Brain pericyte (primary cell): ENCODE measurements at places on chromosomes 7 and 10.

- DNase-seq: no peak
These were observed 19.4 kb downstream of the KAZALD1 start for GRCh38 chr10:101080933-101081931.

DNA sequence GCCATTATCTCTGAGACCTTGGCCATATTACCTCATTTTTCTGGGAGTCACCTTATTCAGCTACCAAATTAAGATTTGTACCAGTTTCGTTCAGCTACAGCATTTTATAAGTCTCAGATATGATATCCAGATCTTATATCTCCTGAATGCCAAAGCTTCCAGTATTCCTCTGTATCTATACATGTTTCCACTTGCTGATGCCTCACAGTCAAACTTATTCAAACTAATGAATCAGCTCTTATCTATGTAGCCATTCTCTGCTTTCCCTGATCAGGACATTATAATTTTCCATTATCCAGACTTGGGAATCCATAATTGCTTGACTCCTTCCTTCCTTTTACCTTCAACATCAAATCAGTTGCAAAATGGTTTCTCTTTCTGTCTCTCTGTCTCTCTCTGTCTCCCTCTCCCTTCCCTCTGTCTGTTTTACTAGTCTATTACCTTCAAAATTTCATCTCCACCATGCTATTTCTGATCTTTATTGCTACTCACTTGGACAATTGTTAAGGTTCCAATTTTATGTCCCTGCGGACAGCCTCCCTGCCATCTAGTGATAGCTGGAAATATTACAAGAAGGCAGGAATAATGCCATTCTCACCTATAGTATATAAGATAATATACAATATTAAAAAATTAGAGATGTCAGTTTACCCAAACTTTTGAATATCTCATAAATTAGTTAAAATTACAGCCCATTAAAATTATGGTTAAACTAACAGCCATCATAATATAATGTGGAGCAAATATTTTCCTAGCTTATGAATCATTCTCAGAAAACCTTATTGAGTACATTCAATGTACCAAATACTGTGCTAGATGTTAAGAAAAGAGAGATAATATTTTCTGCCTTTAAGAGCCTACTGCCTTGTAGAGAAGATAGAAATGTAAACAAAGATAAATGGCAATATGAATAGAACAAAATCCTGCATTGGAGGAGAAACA is 89.8 kb downstream of the PCLO start:
- no peak for DNase-seq

DNA sequence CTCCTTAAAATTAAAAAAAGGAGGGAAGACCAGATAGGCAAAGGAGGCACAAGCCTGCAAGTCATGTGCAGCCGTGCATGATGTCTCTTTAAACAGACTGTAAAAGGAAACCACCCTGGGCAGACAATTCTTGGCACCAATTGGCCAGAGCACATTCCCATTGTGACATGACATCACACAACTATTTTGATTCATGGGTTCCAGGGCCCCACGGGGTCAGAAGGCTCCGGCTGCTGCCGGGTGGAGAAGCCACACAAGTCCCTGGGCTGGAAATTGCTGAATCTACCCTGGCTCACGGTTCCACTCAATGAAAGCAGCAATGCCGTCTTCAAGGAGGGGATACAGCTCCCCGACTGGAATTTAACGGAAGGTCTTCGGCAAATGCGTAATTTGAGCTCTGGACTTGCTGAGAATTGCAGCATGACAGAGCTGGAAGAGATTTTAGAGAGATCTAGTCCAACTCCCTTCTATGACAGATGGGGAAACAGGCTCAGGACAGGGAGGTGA is 140.5 kb downstream of the PRKAG2 start:
- DNase-seq: peak; percentile 86

- DNase-seq: no peak
These were observed 32.9 kb upstream of the KMT2E start for GRCh38 chr7:104980841-104981671.

- DNase-seq: no peak
These were observed 24.8 kb upstream of the EIF5AL1 start for GRCh38 chr10:79487296-79488194.

DNA sequence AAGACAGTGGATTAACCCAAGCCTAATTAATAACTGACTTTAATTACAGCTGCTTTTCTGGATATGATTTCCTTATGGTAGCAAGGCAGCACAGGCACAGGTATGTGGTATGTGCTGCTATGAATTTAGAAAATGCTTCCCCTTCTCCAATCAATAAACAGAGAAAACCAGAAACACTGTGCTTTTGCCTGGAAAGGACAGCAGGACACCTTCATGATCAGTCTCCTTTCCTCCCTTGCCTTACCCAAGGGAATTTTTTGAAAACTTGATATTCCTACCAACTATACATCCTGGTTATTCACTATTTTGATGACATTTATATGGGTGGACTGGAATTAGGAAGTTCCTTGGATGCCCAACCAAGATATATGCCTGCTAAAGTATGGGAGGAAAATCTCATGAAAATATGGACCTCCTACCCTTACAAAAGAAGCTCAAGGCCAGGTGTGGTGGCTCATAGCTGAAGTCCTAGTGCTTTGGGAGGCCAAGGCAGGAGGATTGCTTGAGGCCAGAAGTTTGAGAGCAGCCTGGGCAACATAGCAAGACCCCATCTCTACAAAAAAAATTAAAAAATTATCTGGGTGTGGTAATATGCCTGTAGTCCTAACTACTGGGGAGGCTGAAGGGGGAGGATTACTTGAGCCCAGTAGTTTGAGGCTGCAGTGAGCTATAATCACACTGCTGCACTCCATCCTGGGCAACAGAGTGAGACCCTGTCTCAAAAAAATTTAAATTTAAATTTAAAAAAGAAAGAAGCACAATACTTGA is 106.3 kb upstream of the WAC start:
- DNase-seq: no peak

GRCh38 chr10:16016688-16017087 is 156.4 kb upstream of the MINDY3 start:
- no peak for DNase-seq

DNA sequence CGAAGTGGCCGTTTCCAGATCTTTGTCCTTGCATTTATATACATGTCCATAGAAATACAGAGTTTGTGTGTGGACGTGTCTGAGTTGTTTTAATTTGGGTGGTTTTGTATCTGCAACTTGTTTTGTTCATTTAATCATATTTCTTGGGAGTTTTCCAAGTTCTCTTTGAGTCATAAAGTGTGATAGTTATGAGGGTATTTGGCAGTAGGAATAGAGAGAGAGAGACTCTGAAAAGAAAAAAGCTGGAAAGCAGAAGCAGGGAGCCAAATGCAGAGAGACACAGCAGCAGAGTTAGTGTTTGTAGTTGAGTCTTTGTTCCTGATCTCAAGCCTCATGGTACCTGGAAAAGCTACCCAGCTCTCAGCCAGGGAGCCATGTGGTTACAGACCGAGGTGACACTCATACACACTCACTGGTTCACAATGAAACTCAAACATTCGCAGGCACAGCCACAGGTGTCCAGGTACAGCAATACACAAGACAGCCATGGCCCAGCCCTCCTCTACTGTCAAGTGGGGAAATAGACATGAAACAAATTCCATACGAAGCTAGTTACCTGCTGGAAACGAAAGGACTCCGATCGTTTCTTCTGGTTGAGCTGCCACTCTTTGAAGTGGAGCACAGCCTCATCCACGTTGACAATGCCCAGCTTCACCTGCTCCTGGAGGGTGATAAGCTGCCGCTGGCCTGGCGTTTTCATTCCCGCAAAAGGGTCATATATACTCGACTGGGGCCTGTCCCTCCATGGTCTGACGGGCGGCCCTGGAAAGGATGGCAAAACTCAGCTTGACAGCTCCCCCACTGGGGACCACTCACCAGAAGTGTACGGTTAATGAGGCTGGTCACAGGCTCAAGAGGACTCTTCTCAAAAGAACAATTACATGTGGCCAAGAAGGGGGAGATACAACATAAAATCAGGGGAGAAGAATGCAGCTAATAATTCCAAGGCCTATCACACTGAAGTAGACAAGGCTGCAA is 33.3 kb upstream of the TM9SF3 start:
- no peak for DNase-seq

GRCh38 chr10:84296091-84296981 is 32.1 kb upstream of the CCSER2 start:
- DNase-seq: no peak

DNA sequence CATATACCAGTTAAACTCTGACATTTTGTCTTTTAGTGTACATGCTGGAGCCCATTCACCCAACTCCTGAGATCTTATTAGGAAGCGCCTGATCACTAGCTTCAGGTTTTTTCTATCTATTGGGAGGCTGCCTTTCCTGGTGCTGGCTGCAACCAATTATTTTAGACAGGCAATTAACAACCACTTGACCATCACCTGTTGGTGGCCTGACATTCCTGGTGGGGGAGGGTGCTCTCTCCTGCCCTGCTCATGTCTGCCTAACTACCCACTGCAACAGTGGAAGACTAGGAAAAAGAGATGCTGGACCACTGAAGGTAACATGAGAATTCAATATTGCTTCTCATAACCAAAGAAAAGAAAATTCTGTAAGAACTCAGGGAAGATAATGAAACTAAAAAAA is 190.3 kb upstream of the GRM3 start:
- no peak for DNase-seq

GRCh38 chr10:42986633-42987032 is 90.2 kb upstream of the RET start:
- no peak for DNase-seq

DNA sequence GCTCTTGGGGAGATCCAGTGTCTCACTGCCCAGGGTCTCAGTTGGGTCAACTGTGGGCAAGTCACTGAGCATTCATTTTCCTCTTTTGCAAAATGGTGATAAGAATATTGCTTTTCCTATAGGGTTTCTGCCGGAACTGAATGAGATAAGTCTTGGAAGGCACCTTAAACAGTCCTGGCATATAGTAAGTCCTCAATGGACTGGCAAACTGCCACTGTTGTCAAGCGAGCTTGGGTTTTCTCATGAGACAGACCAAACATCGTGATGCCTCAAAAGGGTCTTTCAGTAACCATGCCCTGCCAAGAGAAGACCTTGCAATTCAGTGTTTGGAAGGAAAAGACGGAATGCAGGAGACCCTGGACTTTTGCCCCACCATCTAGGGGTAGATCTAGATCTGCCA is 251.5 kb downstream of the WDR11 start:
- DNase-seq: no peak

DNA sequence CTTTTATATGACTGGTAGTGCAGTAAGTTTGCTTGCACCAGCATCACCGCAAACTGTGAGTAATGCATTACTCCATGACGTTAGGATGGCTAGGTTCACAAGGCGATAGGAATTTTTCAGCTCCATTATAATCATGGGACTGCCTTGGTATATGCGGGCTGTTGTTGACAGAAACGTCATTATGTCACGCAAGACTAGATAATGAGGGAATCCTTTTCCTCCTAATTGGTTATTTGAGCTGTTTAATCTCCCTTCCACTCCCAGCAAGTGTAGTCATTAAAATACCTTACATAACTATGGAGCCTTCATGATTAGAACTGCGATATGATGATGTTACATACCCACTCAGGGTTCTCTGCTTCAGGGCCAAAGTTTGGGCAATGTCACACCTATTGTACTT is 17.3 kb downstream of the KLLN start:
- no peak for DNase-seq

DNA sequence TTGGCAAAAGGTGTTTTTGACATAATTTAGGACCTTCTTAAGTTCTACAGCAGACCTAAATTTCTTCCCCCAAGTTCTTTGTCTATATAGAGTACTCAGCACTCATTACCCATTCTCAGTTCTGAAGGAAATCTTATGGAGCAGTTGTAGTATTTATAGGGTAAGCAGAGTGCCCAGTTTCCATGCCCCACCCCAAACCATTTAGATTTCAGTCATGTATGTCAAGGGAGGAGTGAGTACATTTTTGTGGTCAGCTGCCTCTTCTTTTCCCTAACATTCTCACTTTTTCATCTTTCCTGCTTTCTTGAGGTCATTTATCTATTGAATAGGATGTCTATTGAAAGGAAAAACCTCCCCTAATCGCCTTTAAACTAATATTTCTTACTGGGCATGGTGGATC is 83.3 kb downstream of the KAT6B start:
- no peak for DNase-seq

DNA sequence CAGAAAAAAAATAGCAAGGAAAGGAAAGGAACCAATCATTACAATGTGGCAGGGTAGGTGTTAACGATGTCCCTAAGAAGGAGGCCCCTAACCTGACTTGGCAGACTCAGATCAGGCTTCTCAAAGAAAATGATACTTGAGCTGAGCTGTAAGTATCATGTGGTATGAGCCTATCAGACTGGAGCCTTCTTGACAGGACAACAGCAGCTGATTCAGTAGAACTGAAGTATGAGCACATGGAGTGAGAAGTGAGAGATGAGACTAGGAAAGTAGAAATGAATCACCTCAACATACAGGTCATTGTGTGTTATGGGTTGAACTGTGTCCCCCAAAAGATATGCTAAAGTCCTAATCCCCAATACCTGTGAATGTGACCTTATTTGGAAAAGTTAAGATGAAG is 66.3 kb downstream of the MTERF1 start:
- no peak for DNase-seq

DNA sequence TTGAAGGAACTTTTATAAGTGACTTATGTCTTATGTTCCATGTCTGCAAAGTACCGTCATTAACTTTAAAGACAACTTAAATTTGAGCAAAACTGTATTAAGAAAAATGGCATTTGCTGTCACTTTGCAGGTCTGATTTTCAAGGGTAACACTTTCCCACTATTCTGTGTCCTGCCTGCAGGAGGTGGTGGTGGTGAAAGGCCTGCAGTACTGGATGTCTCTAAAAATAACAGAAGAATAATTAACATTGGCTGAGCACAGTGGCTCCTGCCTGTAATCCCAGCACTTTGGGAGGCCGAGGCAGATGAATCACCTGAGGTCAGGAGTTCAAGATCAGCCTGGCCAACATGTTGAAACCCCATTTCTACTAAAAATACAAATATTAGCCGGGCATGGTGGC is 13.2 kb upstream of the PTER start:
- DNase-seq: no peak

DNA sequence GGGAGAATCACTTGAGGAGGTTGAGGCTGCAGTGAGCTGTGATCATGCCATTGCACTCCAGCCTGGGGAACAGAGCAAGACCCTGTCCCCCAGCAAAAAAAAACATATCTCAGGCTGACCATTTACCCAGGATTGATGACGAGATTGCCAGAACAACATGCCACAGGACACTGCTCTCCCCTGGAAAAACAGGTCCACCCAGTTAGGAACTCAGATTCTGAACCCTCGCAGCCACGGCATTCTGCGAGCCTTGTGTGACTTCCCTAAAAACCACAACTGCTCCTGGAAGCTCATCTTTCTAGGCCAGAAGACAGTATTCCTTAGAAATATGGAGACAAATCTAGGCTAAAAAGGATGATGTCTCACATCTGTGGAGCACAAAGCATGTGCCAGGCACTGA is 42.1 kb upstream of the SH2B2 start:
- DNase-seq: no peak

DNA sequence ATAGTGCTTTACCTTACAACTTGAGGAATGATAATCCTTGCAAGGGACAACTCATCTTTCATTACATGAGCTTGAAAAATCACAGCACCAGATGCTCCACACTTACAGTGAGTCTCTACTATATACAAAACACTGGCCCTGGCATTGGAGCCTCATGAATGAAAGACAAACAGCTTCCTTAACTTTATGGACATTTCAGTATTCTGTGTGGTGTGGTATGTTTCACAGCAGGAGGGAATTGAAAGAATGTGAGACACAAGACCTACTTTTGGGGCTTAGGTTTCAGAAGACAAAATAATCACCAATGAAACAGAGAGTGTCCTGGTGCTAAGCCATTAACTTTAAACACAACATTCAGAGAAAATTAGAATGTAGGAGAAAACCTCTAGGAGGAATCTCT is 1249.6 kb downstream of the XPNPEP1 start:
- no peak for DNase-seq
